ENCODE measurements at places on chromosomes 3 and 15.

DNA sequence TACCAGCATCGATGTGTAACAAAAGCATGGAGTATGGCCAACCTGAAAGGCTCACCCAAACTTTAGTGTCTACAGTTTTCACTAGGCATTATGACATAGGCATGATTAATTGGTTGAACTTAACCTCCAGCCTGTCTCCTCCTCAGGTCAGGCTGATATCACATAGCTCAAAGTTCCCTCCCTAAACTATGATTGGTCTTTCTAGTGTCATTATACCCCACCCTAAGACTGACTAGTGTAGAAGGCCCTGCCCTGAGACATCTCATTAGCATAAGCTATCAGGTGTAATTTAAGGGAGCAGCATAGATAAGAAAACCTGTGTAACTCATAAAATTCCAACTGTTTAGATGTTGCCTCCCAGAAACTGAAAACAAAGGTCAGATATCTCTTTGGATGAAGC, 195.2 kb downstream of the ALCAM start:
- no peak for DNase-seq

- no peak for DNase-seq
Observed at GRCh38 chr3:31432897-31433678, 99.6 kb upstream of the STT3B start.

GRCh38 chr3:41683666-41684350, 278.1 kb downstream of the ULK4 start:
- no peak for DNase-seq

GRCh38 chr3:158809642-158810041, 7.8 kb downstream of the MFSD1 start:
- no peak for DNase-seq

- no peak for DNase-seq
Observed at GRCh38 chr3:31300456-31301443, 232.0 kb upstream of the STT3B start.

DNA sequence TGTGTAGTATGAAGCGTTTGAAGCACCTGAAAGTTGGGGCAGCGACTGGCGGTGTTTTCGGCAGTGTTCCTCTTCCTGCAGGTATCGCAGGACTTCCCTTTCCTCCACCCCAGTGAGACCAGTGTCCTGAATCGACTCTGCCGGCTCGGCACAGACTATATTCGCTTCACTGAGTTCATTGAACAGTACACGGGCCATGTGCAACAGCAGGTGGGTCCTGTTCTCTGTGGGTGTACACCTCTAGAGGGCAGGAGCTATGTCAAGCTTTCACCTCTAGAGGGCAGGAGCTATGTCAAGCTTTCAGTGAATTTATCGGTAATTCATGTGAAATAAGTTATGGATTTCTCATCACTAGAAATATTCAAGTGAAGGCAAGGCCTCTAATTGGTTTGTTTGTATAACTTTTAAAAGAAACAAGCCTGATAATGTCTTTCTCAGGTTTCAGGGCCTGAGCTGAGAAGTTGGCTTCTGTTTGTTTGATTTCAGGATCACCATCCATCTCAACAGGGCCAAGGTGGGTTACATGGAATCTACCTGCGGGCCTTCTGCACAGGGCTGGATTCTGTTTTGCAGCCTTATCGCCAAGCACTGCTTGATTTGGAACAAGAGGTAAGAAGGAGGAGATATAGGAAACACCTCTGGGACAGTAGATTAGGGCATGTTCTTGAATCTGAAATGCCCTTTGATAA, 5.3 kb downstream of the TUBGCP4 start:
- DNase-seq = no peak

DNA sequence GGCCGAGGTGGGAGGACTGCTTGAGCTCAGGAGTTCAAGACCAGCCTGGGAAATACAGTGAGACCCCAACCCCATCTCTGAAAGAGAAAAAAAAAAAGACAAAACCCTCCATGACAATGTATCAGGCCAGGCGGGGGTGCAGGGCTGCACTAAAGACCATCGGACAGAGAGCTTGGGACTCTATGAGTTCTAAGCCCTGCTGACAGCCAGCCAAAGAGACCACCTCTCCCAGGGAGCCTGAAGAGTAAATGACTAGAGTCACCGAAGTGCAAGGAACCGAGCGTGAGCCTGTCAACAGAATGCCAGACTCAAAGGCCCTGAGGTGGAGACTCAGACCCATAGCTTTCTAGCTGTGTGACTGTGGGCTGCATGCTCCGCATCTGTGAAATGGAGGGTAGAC, 12.5 kb downstream of the POC1A start:
- DNase-seq = no peak

DNA sequence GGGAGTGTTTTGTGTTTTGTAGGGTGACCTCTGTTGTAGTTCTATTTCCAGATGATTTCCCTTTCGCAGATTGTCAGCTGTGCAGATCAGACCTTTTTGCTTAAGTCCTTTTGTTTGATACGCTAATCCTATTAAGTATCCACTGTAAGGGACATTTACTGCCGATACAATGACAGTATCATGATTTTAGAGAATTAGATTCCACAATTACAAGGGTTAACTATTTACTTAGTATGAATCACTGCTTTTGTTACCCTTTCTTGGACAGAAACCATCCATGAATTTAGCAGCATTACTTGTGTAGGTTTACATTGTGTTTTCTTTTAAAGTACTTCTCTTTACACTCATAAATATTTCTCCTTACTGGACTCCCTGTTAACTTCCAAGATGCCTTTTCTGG, 31.4 kb downstream of the ZNF662 start:
- DNase-seq = no peak

DNA sequence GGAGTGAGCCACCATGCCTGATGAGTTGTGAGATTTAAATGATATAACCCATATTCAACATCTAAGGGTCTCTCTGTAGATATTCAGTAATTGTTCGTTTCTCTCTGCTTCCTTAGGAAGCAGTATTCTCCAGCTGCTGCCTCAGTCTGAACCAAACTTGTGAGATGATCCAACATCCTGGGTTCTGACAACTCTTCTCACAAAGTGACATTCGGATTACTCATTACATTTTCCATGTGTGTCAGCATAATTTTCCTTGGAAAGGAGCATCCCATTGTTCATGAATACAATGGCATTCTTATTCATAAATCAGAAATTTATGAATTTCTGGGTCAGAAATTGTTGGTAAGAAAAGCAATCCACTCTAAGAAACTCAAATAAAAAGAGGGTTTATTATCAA, 15.0 kb upstream of the SEC22A start:
- no peak for DNase-seq

DNA sequence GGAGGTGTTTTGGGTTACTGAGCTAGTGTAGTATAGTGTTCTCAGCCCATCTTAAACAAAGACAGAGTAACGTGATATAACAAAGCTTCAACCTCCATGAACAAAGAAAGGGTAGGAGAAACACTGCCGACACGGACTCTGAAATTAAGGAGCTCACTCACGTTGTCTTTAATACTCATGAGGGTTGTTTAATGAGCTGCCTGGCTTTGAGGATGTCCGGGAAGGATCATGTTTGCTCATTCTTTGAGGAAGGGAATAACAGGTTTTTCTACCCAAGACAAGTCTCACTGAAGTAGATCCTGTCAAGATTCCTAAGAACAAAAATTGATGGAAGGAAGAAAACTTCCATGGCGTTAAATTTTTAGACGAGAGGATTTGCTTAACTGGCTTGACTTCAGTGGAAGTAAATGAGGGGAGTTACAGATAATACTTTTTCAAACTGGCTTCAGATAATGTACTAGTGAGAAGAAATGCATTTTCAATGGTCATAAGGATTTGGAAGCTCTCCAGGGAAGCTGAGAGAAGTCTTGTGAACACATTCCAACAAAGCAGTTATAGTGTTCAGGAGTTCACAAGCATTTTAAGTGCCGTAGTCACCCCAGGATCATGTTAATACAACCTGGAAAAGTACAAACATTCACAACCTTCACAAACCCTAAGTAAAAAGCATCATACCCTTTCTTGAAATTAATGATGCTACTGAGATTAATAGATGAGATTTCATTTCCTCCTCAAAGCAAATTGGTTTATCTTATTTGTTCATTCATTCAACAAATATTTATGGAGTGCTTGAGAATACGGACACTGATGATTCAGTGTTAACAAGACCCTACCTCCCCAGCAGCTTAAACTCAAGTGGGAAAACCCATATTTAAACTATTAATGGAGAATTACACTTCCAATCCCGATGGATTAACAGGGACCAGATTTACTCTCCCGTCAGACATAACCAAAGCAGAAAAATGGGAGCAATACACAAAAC, 101.5 kb downstream of the SHQ1 start:
- no peak for DNase-seq

DNA sequence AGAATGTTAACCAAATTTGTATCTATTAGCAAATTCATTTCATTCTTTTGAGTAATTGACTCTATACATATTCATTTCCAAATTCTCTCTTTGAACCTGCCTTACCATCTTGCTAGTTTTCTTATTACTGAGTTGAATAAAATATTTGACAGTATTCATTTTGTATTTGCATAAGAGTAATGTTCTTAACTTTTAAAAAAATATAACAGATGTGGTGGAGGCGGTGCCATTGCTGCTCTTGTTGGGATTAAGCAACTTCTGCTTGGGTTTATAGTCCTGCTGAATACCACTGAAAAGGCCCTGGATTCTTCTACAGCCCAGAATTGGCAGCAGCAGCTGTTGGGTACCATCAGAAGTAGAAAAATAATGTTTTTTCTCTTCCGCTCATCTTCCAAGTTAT, 148.9 kb upstream of the PEX5L start:
- no peak for DNase-seq

DNA sequence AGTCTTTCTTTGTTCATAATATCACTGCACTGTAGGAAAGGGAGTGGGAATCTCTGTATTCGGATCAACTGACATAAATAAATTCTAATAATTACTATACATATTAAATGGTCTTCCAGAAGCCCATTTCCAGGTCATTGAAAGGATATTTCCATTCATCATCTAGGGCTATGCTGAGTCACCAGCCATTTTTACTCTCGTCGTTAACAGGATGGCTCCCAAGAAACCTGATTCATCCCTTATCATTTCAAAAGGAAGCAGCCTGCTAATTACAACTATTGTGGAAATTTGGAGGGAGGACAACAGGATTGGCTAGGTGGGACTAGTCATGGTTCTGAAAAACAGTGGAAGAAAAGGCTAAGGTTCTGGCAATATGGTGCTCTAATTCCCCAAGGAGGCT, 13.6 kb downstream of the GMNC start:
- no peak for DNase-seq

DNA sequence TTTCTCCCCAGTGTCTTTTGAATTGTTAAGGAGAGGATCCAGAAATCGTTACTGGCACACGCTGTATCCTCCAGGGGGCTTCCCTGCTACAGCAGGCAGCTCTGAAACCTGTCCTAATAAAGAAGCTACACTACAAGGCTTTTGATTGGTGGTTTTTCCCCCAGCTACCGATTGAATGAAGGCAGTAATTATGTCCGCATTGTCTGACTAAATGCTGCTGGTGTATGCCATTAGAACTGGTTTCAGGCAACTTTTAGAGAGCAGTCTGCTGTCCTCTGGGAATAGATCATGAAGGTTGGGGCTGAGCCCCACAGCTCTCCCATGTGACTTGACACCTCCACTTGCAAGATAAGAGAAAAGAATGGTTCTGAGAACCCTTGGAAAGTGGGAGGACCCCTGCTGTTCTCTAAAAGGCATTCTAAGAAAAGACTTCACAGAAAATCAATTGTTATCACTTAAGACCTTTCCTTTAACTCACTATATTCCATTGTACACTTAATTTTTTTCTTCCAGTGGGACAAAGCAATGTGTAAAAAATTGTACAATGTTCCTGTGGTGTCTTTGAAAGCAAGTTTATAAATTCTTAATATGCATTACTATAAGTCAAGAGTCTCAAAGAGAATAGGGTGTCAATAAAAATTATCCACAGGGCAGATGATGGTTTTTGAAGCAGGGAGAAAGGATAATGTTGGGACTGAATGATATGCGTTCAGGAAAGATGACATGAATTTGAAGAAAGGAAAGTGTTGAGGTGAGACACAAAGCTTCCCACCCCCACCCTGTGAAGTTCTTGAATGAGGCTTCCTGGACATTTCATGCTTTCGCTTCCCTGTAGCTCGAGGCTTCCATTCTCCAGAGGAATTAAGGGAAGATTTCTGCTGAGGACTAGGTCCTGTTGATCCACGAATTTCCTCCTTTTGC, 53.0 kb upstream of the DAZL start:
- DNase-seq = no peak

Measured in activated naive CD8-positive, alpha-beta T cell treated with anti-CD3 and anti-CD28 coated beads, Interleukin-2, amount 10 ng/mL, durations not matched to agents 7 days and 5 days (primary cell).